ENCODE measurements at places on chromosomes 6 and 20.

DNA sequence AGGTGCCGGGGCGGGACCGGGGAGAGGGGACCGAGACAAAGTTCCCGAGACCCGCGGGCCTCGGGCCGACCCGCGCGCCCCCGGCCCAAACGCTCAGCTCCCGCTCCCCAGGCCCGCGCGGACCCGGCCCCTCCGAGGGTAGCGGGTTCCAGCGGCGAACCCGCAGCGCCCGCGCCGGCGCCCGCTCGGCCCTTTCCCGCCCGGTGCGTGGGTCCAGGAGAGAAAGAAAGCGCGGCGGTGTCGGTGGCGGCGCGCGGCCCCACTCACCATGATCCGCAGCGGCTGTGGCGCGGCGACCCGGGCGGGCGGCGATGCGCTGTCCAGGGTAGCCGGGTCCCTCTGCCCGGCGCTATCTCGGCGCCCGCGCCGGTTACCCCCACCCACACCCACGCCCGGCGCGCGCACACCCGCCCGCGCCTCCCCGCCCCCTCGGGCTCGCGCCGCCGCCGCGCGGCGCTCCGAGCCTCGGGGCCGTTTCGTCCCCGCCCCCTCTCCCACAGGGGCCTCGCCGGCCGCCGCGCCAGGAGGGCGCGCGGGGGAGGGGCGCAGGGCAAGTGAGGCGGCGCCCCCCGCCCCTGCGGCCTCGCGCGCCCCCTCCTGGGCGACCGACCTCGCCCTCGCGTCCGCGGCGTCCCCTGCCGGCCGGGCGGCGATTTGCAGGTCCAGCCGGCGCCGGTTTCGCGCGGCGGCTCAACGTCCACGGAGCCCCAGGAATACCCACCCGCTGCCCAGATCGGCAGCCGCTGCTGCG is at the start of gene ELOVL2:
ELOVL2 (minus strand) TSS at position 345 of the 751 bp plus-strand sequence; CDS start at position 270, 75 bp downstream.
- no peak within 1 kb of the TSS for H3K27ac ChIP-seq
- no peaks in the 10 kb centered on the region for H3K36me3 ChIP-seq
- peaks cover 34% of the 10 kb centered on the region for H3K27me3 ChIP-seq
- peak within 1 kb of the TSS; percentile 77 for H3K4me3 ChIP-seq

DNA sequence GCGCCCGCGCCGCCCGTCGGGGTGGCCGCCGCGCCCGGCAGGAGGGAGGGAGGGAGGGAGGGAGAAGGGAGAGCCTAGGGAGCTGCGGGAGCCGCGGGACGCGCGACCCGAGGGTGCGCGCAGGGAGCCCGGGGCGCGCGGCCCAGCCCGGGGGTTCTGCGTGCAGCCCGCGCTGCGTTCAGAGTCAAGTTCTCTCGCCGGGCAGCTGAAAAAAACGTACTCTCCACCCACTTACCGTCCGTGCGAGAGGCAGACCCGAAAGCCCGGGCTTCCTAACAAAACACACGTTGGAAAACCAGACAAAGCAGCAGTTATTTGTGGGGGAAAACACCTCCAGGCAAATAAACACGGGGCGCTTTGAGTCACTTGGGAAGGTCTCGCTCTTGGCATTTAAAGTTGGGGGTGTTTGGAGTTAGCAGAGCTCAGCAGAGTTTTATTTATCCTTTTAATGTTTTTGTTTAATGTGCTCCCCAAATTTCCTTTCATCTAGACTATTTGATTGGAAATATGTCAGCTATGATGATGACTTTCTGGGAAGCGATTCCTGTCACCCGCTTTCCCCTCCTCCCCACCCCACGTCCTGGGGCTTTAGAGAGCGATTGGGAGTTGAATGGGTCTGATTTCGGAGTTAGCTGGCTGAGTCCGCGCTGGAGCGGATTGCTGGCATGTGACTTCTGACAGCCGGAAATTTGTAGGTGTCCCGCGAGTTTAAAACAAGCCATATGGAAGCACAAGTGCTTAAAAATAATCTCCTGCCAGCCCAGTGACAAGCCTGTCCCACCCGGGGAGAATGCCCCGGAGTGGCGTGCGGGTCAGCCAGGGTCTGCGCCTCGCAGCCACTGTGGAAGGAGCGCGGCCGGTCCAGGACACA is 1.1 kb downstream of the ESR1 start:
- no peak for DNase-seq
- peak overlapping the region; percentile 30 for H3K4me3 ChIP-seq
- no peak overlapping the region for H3K27ac ChIP-seq
- peaks cover 50% of the 10 kb centered on the region for H3K27me3 ChIP-seq
- H3K4me1 ChIP-seq: peaks cover 13% of the 10 kb centered on the region
- H3K36me3 ChIP-seq: peaks cover 7% of the 10 kb centered on the region

DNA sequence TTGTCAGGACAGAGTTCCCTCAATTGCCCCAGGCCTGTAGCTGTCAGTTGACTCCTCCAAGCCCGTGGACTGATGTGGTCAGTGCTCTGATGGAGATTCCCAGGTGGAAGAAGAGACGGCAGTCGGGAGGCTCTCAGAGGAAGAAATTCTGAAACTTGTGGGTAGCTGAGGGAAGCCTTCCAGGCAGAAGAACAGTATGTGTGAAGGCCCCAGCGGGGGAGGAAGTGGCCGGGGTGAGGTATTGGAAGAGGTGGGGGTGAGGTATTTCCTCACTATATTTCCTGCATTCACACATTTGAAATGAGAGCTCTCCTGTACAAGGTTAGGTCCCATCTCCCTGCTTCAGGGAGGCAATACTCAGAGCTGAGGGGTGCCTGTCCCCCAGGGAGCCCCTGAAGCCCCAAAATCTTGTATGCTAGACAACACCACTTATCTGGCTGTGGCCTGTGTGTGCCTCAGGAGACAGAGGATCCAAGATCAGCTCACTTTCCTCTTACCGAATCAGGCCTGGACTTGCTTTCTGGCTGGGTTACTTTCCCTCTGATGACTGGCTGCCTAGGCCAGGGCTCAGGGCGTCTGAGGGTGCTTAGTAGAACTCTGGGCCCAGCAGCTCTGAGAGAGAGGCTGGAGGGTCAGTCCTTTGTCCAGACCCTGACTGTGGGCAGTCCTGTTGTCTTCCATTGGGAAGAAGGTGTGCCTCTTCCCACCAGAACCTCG is 49.3 kb upstream of the MYL9 start:
- H3K4me3 ChIP-seq: no peak overlapping the region
- H3K27ac ChIP-seq: peak overlapping the region; percentile 36
- H3K4me1 ChIP-seq: peaks cover 44% of the 10 kb centered on the region
- no peak for DNase-seq

DNA sequence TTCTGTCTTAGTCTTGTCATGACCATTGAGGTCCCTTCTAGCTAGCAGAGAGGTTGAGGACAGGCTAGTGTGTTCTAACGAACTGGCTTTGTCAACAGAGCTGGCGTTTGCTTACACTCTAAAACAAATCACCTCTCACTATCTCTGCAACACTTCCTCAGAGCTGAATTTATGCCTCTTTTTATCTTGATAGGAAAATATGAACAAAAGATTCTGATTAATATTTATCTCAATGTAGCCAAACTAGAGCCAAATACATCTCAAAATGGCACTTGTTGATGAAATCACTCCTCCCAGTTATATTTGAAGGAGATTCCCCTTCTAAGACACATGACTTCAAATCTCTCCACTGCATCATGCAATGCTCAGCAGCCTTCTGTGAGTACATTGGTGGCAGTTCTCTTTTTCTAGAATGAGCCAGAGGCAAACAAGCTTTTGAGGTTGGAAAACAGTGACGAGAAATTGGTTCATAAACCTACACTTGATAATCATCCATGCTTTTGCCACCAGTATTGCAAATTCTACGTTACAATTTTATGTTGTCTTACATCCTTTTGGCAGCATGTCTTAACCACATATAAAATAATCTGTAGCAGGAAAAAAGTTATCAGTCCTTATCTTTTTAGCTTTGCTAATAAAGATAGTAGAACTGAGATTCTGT is 615.7 kb upstream of the CITED2 start:
- H3K27me3 ChIP-seq: no peaks in the 10 kb centered on the region
- H3K4me1 ChIP-seq: no peaks in the 10 kb centered on the region
- no peaks in the 10 kb centered on the region for H3K36me3 ChIP-seq
- no peak overlapping the region for H3K27ac ChIP-seq
- DNase-seq: peak; percentile 15

DNA sequence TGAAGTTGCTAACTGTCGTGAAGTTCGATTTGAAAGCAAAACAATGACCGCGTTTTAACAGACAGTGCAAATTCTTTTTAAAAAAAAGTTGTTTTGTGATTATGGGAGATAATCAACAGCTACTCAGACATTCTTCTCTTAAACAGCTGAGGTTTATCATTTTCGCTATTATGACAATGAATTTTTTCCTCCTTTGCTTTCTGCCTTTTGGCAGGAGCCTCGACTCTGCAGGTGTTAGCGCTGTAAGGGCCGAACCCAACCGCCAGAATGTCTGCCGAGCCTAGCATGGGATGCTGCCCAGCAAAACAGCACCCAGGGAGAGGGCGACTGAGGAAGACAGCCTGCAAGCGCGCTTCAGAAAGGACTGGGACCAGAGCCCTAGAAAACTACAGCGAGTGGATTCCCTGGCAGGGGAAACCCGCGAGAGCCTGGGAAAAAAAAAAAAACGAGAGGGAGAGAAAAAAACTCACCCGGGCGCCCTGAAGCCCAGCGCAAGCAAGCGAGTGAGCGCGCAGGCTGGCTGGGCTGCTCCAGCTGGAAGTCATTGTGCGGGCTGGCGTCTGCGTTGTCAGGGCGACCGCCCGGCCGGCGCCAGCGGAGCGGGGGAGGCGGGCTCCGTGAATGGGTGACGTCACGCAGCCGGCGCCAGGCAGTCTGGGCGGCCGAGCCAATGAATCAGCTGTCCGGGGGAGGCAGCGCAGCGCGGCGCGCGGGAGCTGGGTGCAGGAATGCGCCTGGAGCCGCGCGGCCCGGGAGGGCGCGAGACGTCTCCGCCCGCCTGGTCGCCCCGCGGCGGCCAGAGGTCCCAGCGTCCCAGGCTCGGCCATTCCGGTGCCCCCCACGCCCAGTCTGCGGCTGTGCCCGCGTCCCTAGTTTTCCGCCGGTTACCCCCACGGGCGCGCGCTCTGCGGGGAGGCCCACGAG is 32.7 kb upstream of the ID4 start:
- H3K27ac ChIP-seq: no peak overlapping the region
- no peaks in the 10 kb centered on the region for H3K36me3 ChIP-seq
- peaks cover 7% of the 10 kb centered on the region for H3K4me1 ChIP-seq
- H3K27me3 ChIP-seq: no peaks in the 10 kb centered on the region
- peak overlapping the region; percentile 90 for H3K4me3 ChIP-seq
- DNase-seq: peak; percentile 98

DNA sequence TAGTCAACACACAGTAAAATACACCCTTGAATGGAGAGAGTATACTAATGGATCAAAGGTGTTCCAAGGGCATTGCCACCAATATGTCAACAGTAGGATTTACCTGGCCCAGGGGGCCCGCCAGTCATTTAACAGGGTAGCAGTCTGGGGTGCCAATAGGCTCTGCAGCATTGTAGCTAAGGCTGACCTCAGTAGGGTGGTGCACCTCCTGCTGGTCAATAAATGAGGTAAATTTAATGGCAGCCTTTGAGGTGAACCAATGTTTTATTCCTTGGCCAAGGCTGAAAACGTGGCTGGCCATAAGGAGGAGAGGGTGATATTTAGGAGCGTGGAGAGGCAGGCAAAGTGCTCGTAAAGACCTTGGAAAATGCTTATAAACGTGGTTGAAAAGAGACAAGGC is 147.2 kb downstream of the RPS12 start:
- no peak overlapping the region for H3K4me3 ChIP-seq
- no peak overlapping the region for H3K27ac ChIP-seq
- DNase-seq: no peak
- no peaks in the 10 kb centered on the region for H3K36me3 ChIP-seq
- peaks cover 22% of the 10 kb centered on the region for H3K27me3 ChIP-seq

DNA sequence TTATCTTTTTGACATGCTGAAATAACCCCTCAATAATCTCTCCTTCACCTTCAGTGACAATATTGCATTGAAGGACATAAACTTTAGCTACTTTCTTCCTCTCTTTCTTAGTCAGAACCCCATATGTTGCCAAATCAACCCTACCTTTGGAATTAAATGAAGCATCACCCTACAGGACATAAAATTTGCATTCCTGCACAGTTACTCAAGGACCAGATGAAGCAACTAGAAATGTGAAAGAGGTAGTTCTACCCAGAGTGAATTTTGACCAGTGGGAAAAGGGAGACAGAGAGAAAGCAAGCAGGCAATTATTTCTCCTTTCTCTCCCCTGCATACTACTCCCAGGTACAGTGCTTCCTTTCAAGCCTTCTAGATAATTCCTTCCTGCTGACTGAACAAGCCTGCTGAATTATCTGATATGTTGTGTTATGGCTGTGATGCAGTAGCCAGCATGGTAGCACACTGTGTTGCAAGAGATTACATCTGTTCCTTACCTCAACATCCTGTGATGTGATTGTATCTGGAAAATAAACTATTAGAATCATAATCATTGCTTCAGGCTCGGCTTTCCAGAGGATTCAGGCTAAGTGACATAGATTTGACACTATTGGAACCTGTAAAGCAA is 16.6 kb downstream of the TENT5A start:
- no peaks in the 10 kb centered on the region for H3K36me3 ChIP-seq
- H3K4me1 ChIP-seq: no peaks in the 10 kb centered on the region
- no peak overlapping the region for H3K27ac ChIP-seq
- no peak for DNase-seq
- no peaks in the 10 kb centered on the region for H3K27me3 ChIP-seq

DNA sequence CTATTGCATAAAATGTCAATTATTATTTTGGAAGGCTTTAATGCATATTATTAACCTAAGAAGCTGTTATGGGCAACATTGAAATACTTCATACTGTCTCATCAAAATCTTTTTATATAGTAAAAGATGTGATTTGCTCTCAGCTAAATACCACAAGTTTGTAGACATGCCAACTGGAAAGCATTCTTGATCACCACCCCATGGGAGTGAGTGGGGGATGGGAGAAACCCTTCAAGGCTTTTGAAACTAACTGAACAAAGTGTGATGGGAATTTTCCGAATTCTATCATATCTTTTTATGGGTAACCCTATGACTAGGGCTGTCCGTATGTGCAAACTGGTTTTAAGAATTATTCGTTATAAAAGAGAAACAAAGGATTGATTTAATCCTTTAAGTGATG is 377.3 kb upstream of the JAG1 start:
- H3K4me1 ChIP-seq: peaks cover 2% of the 10 kb centered on the region
- H3K36me3 ChIP-seq: no peaks in the 10 kb centered on the region
- H3K4me3 ChIP-seq: no peak overlapping the region
- no peaks in the 10 kb centered on the region for H3K27me3 ChIP-seq
- H3K27ac ChIP-seq: no peak overlapping the region

- no peaks in the 10 kb centered on the region for H3K27me3 ChIP-seq
- H3K36me3 ChIP-seq: peaks cover 62% of the 10 kb centered on the region
- H3K27ac ChIP-seq: peak overlapping the region; percentile 12
- DNase-seq: peak; percentile 71
- peaks cover 12% of the 10 kb centered on the region for H3K4me1 ChIP-seq
Observed at GRCh38 chr20:19986419-19986818, 30.7 kb upstream of the NAA20 start.

- no peaks in the 10 kb centered on the region for H3K4me1 ChIP-seq
- DNase-seq: peak; percentile 11
- no peaks in the 10 kb centered on the region for H3K36me3 ChIP-seq
- no peaks in the 10 kb centered on the region for H3K27me3 ChIP-seq
- H3K4me3 ChIP-seq: no peak overlapping the region
Observed at GRCh38 chr6:141077355-141078333, 1055.1 kb upstream of the GJE1 start.

DNA sequence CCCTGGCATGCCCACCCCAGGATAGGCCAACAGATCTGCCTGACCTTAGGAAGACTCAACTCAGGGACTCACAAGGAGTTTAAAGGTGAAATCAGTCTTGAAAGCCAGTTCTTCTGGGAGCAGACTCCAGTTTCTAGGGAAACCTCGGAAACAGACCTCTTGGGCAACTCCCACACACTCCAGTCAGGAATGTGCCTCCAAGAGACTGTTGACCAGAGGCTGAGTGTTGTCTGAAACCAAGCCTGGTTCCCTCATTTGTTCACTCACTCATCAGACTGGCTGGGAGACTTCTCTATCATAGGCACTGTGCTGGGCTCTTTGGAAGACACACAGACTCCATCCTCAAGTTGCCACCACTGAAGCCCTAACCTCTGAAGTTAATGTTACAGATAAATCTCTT is 1.8 kb downstream of the TREM1 start:
- DNase-seq: peak; percentile 93
- H3K27me3 ChIP-seq: peaks cover 14% of the 10 kb centered on the region
- no peak overlapping the region for H3K4me3 ChIP-seq
- H3K4me1 ChIP-seq: no peaks in the 10 kb centered on the region

All from mesenchymal stem cell (in vitro differentiated cells and primary cell).